ENCODE measurements at places on chromosomes 6 and 20.

DNA sequence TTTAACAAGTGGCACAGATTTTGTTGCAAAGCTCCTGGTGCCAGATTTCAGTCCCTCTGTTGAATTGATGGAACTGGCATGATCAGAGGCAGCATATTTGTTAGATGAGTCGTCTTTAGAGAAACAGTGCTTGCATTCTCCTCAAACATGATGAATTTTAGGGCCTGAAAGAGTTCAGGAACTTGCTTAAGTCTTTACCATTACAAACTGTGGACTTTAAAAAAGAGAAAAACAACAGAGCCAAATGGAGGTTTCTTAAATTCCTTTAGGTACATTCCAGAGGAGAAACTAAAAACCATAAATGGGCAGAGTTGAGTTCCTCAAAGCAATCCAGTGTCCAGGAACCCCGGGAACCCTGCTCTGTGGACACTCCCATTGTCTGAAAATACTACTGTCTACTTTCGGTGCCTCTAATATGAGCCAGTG, 2.5 kb downstream of the GTF2H5 start:
- no peak for DNase-seq

- DNase-seq = no peak
Observed at GRCh38 chr6:32890831-32891230, 36.8 kb downstream of the PSMB9 start.

DNA sequence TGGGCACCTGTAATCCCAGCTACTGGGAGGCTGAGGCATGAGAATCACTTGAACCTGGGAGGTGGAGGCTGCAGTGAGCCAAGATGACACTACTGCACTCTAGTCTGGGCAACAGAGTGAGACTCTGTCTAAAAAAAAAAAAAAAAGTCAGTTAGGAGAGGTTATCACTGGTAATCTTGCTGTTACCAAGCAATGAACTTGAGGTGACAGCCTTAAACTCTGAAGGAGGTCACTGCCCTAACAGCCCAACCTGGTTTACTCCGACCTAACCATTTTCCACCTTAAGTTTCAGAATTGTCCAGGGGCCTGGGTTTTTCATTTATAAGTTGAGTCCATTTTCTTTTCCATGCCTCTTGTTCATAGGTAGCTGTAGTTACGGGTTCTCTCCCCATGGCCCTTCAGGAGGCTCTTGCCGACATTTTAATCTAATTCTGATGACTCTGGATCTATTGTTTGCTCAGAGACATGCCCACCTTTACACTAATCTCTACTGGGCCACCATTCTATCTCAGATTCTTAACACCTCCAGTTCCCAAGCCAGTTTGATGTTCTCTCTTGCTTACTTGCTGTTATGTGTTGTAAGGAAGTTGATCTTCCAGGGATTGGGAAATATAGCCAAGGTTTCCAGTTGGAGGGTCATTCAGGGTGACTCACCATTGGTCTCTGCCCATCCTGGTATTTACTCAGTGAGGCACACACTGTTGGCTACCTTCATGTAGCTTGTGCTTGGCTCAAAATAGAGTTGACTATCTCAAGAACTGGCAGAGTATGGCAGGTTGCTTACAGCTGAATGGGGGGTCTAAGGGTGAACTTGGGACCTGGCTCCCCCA, 29.1 kb downstream of the SHLD1 start:
- DNase-seq = no peak

DNA sequence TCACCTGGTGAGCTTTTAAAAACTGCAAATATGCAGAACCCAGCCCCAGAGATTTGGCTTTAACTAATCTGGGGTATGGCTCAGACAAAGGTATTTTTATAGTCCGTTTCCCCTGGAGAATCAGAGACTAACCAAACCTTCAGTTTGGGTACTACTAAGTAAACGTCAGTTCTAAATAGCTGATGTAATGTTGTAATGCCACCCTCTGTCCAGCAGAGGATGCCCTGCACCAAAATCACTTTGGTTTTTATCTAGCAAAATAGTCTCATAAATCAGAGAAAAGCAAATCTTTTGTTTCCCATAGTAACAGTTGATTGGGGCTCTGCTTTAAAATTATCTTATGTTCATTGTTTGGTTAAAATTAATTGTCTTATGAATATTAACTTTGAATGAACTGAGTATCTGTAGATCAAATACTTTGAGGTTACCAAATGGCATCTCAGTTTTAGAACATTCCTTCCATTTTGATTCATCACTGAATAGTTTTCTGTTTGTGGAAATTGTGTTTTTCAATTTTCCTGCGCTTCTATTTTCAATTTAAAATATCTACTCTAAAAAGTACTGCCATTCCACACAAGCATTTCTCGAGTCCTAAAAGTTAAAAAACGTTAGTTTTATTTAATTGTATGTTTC, 278.3 kb upstream of the PLCB4 start:
- no peak for DNase-seq

GRCh38 chr6:106160189-106160588, 74.1 kb downstream of the PRDM1 start:
- no peak for DNase-seq

DNA sequence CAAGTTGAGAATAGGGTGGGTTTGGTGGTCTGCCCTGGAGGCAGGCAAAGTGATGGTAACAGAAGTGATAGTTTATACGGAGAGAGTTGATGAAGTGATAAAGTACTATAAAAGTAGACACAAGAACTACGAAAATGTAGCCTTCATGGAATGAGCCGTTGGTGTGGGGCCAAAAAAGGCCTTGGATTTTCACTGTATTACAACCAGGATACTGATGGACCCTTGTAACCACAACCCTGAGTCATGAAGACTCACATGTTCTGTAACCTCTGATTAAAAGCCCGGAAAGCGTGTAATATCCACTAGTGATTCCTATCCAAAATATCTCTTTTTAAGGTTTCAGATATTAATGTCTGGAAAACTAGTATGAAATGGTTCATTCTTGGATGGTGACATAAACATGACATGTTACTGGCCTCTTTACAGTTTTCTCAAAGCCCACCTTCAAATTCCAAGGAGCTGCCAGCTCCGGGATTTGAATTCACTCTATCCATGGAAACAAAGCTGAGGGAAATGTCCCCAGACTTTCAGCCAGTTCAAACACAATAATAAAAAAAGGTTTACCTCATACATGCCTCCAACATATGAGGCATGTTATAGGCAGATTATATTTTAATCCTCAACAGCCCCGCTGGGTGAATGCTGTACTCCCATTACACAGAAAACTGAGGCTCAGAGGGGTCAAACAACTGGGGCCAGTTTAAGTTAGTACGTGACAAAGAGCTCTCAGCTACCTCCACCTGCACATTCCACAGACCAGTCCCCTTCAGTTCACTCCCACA, 55.4 kb downstream of the MRPL14 start:
- no peak for DNase-seq

- DNase-seq = no peak
Observed at GRCh38 chr6:115276881-115277565, 783.7 kb downstream of the FRK start.

DNA sequence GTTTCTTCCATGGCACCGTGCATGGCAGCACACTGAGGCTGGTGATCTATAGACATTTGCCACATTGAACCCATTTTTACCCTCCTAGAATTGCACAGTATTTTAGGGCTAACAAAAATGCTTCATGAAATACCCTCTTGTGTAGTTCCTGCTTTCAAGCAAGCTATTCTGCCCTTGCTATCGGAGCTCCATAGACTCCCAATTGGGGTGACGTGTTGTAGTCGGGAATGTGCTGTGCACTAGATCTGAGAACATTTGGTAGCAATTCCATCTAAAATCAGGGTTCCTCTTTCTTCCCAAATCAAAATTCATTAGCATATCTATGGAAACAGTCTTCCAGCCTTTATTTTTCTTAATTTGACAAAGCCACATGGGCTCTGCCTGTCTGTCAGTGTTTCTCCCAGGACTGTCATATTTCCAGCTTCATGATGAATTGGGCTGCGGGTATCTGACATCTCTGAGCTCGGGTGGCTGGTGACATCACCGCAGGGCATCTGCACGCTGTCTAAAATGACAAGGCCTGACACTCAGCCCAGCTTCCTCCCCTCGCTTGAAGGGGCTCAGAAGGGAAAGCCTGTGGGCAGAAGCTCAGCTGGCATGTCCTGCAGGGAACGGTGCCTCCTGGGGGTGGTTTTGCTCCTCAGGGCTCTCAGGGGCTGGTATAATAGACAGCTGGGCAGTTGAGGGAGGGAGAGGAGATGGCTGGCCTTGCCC, 406.4 kb downstream of the QKI start:
- DNase-seq = no peak

DNA sequence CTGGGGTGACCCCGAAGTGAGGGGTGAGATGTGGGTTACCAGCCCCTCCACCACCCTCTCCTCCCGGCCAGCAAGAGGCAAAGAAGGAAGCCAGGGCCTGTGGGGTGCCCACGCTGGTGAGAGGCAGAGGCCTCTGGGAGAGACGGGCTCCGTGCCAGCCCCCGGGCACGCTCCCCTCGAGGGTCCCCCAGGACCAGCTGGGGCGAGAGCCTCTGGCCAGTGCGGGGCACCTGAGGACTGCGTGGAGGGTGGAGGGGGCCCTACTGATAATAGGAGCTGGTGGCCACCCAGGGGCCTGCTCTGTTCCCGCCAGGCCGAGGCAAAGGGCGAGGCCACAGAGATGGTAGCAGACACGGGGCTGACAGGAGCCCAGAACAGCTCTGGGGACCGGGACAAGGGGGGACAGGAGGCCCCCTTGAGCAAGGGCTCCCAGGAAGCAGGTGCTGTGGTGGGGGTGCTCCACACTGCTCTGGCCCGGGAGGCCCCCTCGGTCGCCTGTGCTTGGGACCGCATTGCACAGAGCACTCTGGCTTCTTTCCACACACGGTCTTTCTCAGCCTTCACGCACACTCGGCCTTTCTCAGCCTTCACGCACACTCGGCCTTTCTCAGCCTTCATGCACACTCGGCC, 226.9 kb downstream of the TTLL2 start:
- DNase-seq = no peak

DNA sequence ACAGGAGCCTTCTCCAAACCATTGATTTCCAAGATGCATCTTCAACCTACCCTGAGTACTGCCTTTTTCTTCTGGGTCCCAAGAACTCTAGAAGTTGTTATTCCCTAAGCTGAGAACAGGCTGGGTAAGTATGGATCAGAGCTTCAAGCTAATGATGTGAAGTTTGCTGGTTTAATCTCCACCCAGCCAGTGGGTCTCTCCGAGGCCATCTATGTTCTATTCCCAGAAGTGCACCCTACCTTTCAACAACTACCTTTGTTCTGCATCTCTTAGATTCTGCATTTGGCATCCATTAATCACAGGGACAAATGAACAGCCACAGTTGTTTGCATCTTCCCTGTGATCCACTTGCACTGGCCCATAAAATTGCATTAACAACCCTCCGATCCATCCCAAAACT, 246.2 kb downstream of the HIVEP2 start:
- no peak for DNase-seq

- no peak for DNase-seq
Observed at GRCh38 chr20:4006640-4007039, 8.7 kb downstream of the RNF24 start.

DNA sequence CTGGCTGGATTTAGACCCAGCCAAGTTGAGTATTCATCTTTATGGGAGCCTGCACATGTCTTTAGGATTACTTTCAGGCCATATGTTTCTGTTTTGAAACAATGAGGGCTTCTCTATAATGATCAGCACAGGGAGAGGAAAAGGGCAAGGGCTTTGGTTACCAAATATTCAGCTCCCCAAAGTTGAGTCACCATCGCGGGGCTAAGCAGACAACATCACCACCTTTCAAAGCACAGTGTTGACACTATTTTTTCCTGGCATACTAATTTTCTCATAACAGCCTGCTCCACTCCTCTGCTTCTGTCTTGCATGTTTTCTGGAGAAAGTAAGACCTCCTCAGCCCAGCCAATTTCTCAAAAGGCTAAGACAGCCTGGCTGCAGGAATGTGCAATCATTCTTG, 4.9 kb downstream of the SCML4 start:
- no peak for DNase-seq

DNA sequence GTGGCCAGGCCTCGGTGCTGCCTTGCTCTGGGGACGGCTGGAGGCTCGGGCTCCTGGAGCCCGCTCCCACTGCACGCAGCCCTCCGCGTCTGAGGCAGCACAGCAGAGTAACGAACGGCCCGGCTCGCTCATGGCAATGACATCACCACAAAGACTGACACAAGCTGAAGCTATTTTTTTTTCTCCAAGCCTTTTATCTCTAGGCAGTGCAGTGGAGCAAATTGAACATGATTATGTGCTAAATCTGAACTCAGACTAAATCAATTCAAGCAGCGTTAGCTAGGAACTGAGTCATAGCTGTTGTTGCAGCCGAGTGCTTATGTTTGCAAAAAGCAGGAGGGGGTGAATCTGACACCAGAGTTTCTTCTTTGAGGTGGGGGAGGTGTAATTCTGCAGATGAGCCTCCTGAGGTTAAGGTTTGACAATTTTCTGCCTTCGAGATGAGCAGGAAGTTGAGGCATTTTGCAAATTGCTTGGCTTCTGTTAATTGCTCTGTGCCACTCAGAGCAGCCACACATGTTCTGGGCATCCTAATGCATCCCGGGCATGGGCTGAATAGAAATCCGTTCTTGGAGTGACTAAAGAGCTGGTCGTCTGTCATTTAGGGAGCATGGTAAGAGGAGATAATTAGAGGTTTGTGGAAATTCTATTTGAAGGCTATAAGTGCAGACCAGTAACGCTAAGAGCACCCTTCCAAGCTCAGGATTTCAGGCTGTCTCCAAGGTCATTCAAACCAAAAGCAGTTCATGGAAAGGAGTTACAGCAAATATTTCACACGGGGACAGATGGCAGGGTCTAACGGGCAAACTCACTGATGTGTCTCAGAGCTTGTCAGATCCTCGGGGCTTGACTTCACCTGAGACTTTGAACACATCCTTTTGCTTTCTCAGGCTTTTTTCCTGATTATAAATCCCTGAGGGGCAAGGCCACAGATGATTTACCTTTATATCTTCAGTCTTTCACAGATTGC, 155.1 kb upstream of the ENPP5 start:
- DNase-seq = peak; percentile 41

- no peak for DNase-seq
Observed at GRCh38 chr6:15317934-15318902, 72.3 kb downstream of the JARID2 start.

- peak; percentile 76 for DNase-seq
Observed at GRCh38 chr20:49630396-49630951, 62.5 kb upstream of the PTGIS start.

DNA sequence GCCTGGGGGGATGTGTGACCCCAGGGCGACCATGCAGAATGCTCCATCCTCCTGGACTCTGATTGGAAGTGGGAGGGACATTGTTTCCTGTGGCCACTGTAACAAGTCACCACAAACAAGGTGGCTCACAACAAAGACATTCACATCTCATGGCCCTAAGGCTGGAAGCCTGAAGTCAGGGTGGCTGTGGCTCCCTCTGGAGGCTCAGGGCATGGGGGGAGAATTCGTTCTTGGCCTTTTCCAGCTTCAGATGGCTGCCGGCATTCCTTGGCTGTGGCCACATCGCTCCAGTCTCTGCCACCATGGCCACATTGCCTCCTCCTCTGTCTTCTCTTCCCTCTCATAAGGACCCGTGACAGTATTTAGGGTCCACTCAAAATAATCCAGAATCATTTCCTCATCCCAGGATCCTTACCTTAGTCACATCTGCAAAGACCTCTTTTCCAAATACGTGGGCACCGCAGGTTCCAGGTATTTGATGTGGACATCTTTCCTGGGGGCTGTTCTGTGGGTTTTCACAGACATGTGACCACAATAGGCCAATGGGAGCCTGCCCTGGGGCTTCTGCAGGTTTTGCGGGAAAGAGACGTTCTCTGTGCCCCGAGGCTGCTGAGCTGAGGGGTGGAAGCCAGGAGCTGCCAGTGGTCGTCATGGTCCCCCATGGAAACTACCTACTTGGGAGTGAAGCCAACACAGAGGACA, 249.3 kb downstream of the PREX1 start:
- no peak for DNase-seq

GRCh38 chr6:108752733-108753590, 95.3 kb upstream of the ARMC2 start:
- no peak for DNase-seq

Measured in lower lobe of right lung (tissue), 2 donors.